Astrocyte (in vitro differentiated cells and primary cell): ENCODE measurements at places on chromosomes 5 and 9. TPM values are rescaled to one million over a fixed set of nuclear protein-coding genes. Genes with fewer than 3 reads are reported as not detected.
A peak's percentile ranks its signal among the peaks of the same experiment; 100 is the strongest.

DNA sequence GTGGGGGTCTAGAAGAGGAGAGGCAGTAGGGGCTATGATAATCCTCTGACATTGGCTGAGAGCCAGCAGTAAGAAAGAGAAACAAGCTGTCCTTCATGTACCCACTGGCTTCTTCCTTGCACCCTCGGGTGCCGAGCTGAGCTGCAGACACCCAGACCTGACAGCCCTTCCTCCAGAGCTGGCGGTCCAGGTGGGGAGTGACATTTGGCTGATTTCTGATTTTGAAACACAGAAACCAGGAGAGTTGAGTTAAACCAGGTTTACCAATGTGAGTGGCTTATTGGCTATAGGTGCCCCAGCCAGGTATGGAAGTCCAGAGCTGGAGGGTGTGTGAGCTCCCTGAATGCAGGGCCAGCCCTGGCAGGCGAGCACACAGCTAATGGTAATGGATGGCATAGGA, 59.2 kb downstream of the GADD45G start:
- DNase-seq: no peak

GRCh38 chr5:169696621-169697510, 59.8 kb downstream of the DOCK2 start:
- peak; percentile 50 for DNase-seq

- DNase-seq: no peak
These were observed 172.8 kb downstream of the AUH start for GRCh38 chr9:91188719-91189590.

DNA sequence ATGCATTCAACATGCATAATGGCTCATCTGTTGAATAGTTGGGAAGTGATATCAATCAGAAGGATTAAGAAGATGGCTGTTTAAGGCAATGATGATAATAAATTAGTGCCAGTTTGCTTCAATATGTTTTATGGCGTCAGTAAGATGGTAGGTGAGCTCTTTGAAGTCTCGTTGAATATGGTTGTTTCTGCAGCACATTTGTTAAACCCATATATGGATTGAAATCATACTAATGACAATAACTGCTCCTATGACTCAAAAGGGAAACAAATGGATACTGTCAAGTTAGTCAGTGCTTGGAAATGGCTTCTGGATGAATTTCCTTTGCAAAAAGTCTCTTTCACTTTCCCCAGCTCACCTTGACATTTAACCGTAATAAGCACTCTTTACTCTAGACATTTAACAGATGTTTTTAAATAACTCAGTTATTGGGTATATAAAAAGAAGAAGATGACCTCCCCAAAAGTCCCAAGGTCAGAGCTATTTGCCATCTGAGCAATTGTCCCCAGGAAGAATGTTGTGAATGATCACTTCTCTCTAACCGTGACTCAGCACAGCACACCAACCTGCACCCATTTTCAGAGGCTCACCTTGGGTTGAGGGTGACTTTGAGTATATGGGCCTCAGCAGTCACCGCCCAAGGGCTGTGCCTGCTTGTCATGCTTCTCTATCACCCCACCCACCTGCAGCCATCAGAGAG, 133.4 kb downstream of the GRIA1 start:
- peak; percentile 68 for DNase-seq

DNA sequence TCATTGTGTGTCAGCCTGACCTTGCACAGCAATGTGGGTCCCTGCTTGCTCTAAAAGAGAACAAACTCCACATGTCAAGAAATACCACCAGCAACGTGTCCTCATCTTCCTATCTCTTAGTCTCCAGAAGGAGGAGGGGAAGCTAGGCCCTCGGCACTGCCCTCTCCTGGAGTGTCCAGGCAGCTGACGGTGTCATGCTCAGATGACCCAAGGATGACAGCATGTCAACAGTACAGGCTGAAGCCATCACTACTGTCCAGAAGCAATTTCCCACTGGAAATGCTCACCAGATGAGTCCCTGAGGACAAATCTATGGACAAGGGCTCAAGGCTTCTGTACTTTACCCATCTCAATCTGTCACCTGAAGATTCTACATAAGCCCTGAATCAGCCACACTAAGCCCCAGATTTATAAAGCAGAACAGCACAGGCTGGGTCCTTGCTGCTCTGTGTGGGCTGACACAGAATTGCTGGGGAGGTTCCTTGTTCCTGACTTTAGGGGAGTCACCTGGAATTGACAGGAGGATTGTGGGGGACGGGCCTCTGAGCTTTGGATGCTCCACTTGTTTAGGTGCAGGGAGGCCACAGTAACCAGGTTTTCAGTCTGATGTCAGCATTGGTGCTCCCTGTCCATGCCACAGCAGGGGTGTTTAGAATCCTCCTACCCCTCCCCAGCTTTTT, 210.2 kb downstream of the DAB2IP start:
- DNase-seq: no peak

DNA sequence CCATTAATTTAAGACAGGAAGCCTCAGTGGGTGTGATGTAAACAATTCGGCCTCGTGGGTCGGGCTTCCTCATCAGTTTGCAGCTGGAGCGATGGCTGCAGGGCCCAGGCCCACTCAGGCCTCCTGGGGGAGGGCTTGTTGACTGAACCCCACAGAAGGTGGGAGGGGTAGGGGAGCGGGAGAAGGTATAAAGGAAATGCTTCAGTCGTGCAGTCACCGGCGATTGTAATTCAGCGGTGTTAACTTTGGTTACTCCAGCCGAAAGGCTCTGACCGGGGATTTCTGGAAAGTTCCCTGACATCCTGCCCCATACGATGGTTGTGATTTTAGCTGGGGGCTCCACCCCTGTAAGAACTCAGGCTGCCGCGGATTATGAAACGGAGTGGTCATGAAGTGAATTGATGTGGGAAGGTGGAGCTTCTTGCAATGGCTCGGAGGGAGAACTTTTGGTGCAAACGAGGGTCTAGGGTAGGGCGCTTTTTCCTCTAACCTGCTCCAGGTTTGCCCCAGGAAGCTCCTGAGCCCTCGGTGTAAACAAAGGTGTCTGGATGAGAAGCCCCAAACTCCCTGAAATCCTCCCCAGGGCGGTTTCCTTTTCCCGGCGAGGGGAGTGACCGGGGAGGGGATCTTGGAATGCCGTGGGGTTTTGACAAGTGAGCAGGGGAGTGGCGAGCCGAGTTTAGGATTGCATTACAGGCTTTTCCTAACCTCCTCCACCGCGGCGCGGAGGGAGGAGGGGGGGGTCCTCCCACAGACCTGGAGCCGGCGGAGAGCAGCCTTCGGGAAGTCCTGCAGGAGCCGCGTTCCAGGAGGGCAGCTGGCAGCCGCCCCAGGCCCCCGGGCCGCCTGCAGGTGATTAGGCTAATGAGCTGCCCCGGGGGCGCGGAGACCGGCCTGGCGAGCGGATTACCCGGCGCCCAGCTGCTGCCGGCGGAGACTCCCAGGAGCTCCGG, 215.5 kb downstream of the PDZD2 start:
- DNase-seq: peak; percentile 80

DNA sequence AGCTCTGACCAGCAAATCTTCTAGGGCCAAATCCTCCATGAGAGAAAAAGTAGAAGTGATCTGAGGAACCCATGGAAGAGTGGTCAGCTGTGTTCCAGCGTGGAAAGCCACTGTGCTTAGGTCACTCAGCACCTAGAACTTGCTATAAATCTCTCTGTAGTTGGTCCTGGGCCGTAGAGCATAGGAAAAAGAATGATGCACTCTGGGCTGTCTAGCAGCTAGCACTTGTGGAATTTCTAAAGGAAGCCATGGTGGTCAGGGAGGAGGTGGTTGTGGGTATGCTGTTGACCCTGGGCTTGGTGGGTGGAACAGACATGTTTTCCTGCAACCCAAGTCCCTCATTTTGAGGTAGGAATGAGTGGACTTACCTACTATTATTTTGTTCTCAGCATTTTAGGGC, 48.1 kb downstream of the GGTA1 start:
- DNase-seq: peak; percentile 18

SPINK13 gene
- not detected in 2 replicates for total RNA-seq

DNAJC18 gene
- total RNA-seq: 18.8 and 21.4 TPM in 2 replicates

- DNase-seq: no peak
These were observed 3.4 kb downstream of the ADAMTS6 start for GRCh38 chr5:65478336-65478735.

DNA sequence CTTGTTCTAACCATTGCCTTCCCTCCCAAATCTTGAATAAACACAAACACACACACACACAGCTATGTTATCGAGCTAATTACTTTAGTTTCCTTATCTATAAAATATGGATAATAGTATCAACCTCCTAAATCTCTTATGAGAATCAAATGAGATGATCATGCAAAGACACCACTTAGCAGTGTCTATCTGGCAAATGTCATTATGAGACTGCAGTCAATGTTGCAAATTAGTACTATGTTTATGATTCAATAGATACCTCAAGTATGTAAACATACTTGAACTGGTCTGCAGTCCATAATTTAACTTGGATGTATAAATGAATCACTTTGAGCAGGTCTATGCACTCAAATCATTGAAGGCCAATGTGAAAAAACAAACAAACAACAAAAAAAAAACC, 22.2 kb upstream of the ERAP2 start:
- DNase-seq: no peak

- DNase-seq: no peak
These were observed 5.9 kb downstream of the FAM163B start for GRCh38 chr9:133603135-133603927.

GRCh38 chr5:171317230-171317629, 8.2 kb downstream of the TLX3 start:
- no peak for DNase-seq

TLE4 gene
- total RNA-seq: 96.3 and 98.5 TPM in 2 replicates

- no peak for DNase-seq
These were observed 100.9 kb downstream of the FBXO38 start for GRCh38 chr5:148484651-148485050.

SLC36A3 gene
- total RNA-seq: not detected in 2 replicates

- no peak for DNase-seq
These were observed 3.9 kb downstream of the CSNK1G3 start for GRCh38 chr5:123515904-123516303.

- DNase-seq: no peak
These were observed 119.3 kb downstream of the SSBP2 start for GRCh38 chr5:81631621-81632020.

TMED9 gene
- total RNA-seq: 372 and 402 TPM in 2 replicates
